Prostate gland (tissue), 2 donors: ENCODE measurements at places on chromosomes 7 and 10. TPM values are rescaled to one million over a fixed set of nuclear protein-coding genes. Genes with fewer than 3 reads are reported as not detected.

- H3K36me3 ChIP-seq = no peaks in the 10 kb centered on the region
- H3K4me3 ChIP-seq = peak overlapping the region; percentile 100
- peaks cover 5% of the 10 kb centered on the region for H3K4me1 ChIP-seq
- H3K27ac ChIP-seq = peak overlapping the region; percentile 98
- DNase-seq = no peak
- H3K27me3 ChIP-seq = no peaks in the 10 kb centered on the region
These were observed 553 bp downstream of the VDAC2 start for GRCh38 chr10:75211007-75211691.

The PSMG3 gene
- total RNA-seq = 51.6 TPM

GRCh38 chr7:107044347-107045194, at the start of gene PRKAR2B:
Gene PRKAR2B, plus strand, starts transcription at chr7:107044705. Its CDS starts 203 bp downstream, at chr7:107044908.
- no peaks in the 10 kb centered on the region for H3K4me1 ChIP-seq
- peak; percentile 63 for DNase-seq
- peak within 1 kb of the TSS; percentile 74 for H3K4me3 ChIP-seq
- H3K36me3 ChIP-seq = no peaks in the 10 kb centered on the region
- peak within 1 kb of the TSS; percentile 88 for H3K27ac ChIP-seq

- no peaks in the 10 kb centered on the region for H3K36me3 ChIP-seq
- no peak overlapping the region for H3K27ac ChIP-seq
- H3K27me3 ChIP-seq = no peaks in the 10 kb centered on the region
- no peaks in the 10 kb centered on the region for H3K4me1 ChIP-seq
These were observed 49.9 kb downstream of the SCIN start for GRCh38 chr7:12620371-12620770.

DNA sequence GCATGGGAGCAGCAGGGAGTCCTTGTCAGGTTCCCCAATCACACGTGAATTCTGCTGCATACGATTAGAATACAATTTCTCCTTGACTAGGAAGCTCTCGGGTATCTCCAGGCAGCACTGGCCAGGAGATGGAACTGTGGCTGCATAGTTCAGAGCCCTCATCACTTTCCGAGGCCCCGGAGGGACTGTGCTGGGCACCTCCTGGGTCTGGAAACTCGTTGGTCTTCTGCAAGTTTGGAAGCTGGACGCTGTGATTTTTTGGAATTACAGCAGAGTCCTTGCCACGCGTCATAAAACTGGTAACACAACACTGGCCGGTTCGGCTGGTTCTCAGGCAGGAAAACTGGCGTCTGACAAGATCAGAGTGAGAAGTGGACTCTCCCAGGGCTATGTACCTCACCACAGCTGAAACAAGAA, 216.1 kb downstream of the CCDC3 start:
- H3K4me3 ChIP-seq = no peak overlapping the region
- no peaks in the 10 kb centered on the region for H3K36me3 ChIP-seq
- no peaks in the 10 kb centered on the region for H3K27me3 ChIP-seq
- no peak overlapping the region for H3K27ac ChIP-seq
- DNase-seq = peak; percentile 74

The PYROXD2 gene
- total RNA-seq = 15.0 TPM

The SDK1 gene
- 4.8 TPM for total RNA-seq
